ENCODE measurements at places on chromosomes 11 and 22. TPM values are rescaled to one million over a fixed set of nuclear protein-coding genes. Genes with fewer than 3 reads are reported as not detected.

DNA sequence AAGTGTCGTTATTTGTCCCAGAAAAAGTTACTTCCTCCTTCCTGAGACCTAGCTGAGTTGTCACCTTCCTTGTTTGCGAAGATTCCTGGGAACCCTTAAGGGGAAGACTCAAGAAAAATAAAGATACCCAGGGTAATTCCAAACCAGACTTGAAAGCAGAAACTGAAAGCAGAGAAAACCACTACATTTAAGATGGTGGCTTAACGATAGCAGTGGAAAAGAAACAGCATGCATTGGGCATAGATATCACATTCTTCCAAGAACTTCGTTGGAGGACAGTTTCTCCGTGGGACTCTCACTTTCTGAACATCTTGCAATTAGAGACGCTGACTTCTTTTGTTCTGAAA lies 89.1 kb downstream of the FAM76B start:
- no peak for DNase-seq

DNA sequence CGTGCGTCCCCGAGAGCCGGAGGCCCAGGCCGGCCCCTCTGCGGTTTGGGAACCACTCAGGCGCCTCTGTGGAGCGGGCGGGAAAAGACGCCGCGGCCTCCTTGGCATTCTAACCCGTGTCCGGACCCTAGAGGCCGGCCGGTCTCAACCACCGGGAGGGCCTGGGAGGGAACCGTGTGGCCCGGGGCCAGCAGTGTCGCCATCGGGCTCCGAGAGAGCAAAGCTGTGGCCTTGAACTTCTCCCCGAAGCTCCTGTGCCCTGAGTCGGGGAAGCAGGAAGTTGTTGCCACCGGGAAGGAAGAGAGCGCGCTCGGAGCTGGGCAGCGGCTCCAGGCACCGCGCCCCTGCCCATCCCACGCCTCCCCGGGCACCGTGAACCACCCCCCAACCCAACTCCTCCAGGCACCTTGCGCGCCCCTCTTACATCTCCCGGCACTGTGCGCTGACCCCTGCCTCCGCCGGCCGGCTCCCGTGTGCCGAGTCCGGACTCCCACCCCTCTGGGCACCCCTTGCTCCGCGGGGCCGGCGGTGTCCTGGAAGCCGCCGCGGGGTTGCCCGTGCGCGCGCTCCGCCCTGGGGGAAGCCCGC lies 80.0 kb upstream of the PPARA start:
- peak; percentile 79 for DNase-seq

- peak; percentile 81 for DNase-seq
Observed at GRCh38 chr11:125289419-125290098, 125.0 kb downstream of the PKNOX2 start.

- DNase-seq = peak; percentile 30
Observed at GRCh38 chr11:76102802-76103201, 103.5 kb downstream of the WNT11 start.

DNA sequence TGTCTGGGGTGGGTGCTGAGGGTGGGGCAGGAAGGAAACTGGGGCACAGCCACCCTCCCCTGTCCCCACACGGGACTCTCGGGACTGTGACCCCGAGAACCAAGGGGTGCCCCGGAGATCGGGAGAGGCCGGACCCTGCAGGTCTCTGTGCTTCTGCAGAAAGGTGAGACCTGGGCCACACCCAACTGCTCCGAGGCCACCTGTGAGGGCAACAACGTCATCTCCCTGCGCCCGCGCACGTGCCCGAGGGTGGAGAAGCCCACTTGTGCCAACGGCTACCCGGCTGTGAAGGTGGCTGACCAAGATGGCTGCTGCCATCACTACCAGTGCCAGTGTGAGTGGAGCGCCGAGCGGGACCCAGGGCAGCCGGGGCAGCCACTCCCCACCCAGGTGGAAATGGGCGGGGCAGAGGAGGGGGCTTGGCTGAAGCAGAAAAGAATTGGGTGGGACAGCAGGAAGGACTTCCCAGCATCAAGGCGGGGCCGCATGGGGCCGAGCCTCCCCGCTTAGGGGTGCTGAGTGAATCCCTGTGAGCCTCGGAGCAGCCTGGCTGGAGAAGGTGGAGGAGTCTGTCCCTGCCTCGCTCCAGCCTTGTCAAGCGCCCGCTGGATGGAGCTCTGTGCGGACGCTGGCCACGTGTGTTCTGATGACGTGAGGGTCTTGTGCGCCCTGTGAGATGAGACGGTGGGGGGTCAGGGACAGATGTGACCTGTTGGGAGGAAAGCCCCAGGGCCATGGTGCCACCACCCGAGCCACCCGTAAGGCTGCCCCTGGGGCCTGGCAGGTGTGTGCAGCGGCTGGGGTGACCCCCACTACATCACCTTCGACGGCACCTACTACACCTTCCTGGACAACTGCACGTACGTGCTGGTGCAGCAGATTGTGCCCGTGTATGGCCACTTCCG lies 29.3 kb upstream of the MUC5B start:
- DNase-seq = no peak

VWCE gene
- total RNA-seq = under 0.01 TPM
